ENCODE measurements at places on chromosomes 4 and X.

DNA sequence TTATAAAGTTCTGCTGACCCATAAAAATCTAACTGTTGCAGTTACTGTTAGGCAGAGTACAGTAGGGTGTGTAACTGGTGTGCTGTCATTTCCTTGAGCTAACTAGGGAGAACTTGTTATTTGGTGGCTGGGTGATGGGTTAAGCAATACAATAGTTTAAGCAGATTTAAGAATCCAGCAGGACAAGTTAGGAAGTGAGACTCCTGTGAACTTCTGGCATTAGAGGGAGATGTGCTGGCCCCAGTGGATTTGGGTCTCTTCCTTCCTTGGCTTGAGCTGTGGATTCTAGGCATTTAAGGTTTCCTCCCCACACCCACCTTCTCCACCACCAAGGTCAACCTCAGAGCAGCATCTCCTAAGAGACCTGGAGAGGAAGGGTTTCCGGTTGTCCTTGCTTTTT lies 70.5 kb downstream of the CLCN5 start:
- no peak for DNase-seq

DNA sequence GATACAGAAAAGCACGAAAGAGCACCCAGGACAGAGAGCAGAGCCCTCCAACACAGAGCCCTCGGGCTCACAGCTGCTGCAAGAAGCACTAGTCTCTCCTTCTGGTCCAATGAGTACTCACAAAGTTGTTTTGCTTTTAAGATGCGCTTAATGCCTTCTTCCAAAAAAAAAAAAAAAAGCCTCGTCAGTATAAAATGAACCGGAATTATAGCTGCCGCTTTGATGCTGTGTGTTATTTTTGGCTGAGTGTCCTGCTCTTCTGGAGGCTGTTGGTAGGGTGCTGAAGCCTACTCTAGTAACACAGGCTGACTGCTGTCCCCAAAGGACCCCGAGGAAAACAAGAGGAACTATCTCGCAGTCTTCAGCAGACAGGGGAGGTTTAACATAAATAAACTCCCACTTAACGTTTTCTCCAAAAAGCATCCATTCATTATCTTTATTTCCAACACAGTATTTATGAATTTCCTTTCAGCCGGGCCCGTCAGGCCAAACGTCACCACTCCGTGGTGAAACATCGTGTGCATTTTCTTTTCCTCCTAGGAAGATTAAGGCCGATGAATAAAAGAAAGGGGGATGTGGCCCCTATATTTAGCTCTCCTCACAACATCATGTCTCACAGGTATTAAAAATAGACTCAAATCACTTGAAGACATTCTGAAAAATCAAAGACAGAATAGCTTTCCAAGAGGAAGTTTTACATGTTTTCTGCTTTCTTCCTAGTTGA lies 213.7 kb upstream of the PPARGC1A start:
- DNase-seq: peak; percentile 56

- no peak for DNase-seq
These were observed 96.8 kb downstream of the GC start for GRCh38 chr4:71687056-71687455.

DNA sequence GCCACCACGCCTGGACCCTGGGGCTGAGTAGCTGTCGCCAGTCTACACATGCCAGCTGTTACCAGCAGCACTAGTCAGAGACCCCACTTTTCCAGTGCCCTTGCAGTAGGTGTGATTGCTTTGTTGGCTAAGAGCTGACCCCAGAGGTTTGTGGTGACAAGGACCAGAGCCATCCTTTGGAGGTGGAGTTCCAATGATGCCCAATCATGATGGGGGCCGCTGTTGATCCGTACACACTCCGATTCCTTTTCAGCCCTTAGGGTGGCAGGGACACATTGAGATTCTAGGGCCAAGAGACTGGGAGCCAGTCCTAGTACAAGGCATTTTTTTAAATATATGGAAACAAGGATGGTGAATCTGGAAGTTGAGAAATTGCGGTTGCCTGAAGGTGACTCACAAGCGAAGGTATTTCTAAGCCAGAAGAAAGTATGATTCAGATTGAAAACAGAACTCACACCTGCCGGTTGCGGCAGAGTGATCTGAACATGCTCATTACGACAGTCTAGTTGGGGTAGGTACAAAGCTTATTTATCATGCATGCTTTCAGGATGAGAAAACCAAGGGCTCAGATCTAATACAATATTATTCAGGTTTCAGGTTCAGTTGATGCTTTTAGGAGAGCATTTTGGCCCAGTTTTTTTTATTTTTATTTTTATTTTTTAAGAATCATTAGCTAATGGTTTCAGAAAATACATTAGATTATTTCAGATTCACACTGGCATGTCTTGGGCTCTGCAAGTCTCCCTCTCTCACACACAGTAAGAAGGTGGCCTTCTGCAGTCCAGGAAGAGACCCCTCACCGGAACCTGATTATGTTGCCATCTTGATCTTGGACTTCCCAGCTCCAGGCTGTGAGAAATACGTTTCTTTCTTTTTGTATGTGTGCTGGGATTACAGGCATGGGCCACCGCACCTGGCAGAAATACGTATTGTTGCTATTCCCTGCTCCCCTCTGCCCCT lies 43.4 kb downstream of the SHROOM2 start:
- peak; percentile 83 for DNase-seq

DNA sequence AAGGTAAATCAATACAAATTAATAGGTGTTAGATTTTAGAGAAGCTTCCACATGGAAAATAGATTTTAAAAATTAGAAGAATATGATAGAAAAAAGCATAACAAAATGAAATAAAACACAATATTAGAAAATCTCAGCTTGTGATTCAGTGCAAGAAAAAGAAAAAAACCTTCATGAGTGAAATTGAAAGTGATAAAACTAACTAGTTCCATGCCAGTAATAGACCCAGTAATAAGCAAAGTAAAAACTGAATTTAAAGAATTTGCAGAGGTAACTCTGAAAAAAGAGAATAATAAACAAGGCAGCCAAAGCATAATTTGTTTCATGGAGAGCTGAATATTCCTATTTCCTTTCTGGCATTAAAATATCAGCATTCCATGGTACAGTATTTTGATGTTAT lies 174.3 kb upstream of the TENM3 start:
- DNase-seq: no peak

- DNase-seq: no peak
These were observed 594.3 kb upstream of the ADGRL3 start for GRCh38 chr4:60605646-60606354.

DNA sequence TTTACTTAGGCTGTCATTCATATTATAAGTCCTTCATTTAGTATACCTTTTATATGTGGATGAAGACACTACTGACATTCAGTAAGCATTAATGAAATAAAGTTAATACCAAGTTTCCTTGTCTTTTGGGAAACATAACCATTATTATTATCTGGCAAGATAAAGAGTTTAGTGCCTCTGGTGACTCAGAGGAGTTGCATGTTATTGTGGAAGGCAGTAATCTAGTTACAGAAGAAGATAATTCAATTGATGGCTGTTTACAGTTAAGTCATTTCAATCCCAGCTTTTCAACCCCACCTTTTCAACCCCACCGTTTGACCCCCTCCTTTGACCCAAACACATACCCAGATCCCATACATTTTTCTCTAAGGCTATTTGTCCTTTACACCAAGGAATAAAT lies 143.8 kb downstream of the FANCB start:
- no peak for DNase-seq
